ENCODE measurements at places on chromosomes 3 and 15. TPM values are rescaled to one million over a fixed set of nuclear protein-coding genes. Genes with fewer than 3 reads are reported as not detected.

GRCh38 chr3:107634099-107634489, 111.3 kb downstream of the BBX start:
- no peak for DNase-seq

DNA sequence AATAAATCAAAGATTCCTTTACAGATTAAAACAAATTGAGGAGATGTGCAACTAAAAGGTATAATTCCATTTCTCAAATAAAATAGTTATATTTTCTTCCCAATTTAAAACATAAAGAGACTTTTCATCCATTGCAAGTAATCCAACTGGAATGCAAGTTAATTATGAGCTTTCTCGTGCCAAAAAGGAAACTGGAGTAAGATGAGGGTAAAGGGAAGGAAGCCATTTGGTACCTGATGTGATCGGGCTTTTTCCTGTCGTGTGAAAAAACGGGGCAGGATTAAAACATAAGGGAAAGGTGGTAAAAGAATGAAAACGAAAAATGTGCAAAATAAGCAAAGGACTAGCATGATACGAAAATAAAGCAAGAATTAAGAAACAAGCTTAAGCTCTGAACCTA, 41.8 kb upstream of the XXYLT1 start:
- DNase-seq: no peak

- no peak for DNase-seq
Observed at GRCh38 chr15:52801748-52802085, 11.6 kb upstream of the ONECUT1 start.

DNA sequence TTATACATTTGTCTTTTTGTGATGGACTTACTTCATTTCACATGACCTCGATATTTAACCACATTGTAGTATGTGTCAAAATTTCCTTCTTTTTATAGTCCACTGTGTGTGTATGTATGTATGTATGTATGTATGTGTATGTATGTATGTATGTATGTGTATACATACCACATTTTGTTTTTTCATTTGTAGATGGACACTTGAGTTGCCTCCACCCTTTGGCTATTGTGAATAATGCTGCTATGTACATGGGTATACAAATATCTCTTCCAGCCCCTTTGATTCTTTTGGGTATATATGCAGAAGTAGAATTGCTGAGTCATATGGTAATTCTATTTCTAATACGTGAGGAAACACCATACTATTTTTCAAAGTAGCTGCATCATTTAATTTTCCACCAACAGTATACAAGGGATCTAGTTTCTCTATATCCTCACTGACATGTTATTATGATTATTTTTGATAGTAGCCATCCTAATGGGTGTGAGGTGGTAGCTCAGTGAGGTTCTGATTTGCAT, 228.2 kb downstream of the OPA1 start:
- DNase-seq: no peak

- DNase-seq: no peak
Observed at GRCh38 chr3:56611364-56611763, 54.4 kb downstream of the CCDC66 start.

- no peak for DNase-seq
Observed at GRCh38 chr3:107600780-107601179, 78.0 kb downstream of the BBX start.

DNA sequence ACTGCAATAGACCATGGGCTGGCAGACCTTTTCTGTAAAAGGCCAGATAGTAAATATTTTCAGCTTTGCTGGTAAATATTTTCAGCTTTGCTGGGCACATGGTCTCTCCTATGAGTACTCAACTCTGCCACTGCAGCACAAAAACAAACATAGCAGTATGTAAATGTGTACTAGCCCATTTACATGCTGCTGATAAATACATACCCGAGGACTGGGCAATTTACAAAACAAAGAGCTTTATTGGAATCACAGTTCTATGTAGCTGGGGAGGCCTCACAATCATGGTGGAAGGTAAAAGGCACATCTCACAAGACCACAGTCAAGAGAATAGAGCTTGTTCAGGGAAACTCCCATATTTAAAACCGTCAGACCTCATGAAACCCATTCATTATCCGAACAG, 793.0 kb downstream of the EDEM1 start:
- DNase-seq: no peak

NIPA2 gene
- 99.5 TPM for total RNA-seq

PIGZ gene
- total RNA-seq: 63.7 TPM

DNA sequence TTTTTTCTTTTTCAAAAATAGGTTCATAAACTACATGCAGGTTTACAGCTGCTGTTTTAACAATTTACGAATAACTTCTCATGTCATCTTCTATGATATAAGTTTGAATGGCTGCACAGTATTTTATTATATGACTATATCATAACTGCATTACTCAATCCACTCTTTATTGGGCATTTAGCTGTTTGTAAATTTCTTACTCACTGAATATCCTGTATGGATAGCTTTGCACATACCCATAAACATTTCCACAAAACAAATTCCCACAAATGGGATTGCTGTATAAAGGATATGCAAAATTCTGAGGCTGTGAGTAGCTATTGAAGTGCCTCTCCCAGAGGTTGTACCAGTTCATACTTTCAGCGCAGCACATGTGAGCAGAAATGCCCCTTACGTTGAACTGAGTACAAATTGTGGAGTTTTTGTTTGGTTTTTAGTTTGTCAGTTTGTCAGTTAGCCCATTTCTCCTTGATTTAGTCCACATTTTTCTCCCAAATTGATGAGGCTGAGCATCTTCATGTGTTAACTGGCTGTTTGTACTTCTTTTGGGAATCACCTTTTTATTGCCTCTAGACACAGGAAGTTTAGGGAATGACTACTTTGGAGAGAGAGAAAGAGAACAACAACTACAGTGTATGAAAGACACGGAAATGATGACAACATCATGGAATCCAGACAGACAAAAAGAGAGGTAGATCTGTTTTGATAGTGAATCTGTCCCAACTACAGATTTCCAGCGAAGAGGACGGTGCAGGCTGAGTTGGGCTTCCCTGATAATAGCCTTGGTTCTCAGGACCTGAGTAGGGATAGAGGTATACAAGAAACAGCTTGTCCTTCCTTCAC, 24.8 kb downstream of the TTC23 start:
- no peak for DNase-seq

- DNase-seq: no peak
Observed at GRCh38 chr3:12024959-12025570, 20.9 kb downstream of the SYN2 start.

- DNase-seq: no peak
Observed at GRCh38 chr3:12618426-12618825, 45.5 kb downstream of the RAF1 start.

DNA sequence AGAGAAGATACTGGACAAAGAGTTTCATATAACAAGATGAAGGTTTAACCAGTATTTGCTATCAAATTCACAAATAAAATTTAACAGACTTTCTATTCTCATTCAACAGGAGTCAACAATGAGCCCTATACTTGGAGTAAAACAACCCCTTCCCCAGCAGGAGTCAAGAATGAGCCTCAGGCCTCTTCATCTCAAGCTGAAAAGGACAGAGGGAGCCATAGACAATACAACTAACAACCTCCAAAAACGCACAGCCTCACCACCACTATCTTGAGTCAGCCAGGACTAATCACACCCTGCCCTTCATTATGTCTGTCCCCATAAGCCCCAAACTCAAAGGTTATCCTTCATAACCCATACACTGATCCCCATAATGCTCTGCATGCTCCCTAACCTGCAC, 36.4 kb downstream of the ETFA start:
- no peak for DNase-seq

IQCF5 gene
- not detected for total RNA-seq

DNA sequence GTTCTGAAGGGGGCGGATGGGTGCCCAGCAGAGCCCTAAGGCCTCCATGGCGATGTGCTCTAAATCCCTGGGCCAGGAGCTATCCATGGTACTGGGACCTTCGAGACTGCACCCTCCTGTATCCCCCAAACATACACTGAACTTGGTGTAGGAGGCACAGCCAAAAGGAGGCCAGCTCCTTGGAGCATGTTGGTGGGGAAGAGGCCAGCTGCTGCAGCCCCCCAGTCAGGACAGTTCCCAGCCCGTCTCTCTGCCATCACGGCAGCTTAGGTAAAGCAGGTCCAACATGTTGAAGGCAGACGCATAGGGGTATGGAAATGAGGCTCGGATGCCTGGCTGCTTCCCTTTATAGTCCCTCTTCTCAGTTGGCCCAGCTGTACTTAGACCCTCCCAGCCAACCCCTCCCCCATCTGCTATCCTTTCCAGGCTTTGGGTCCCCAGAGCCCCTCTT, 1.8 kb downstream of the CAMKV start:
- DNase-seq: no peak

- DNase-seq: peak; percentile 96
Observed at GRCh38 chr15:90191794-90192509, 9.2 kb upstream of the SEMA4B start.

RUBCN gene
- total RNA-seq: 16.8 TPM

DNA sequence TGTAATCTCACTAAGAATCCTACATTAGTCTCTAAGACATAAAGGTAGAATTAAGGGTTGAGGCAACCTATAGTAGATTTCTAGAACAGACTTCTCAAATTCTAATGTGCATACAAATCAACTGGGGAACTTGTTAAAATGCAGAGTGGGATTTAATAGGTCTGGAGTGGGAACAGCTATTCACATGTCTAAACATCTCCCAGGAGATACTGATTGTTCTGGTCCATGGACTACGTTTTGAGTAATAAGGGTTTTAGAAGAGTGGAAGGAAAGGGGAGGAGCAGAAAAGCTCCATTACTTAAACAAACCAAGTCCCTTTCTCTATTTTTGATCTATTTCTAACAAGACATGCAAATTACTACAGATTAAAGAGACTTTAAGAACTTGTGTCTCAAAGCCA, 524.8 kb downstream of the TUSC7 start:
- no peak for DNase-seq

GRCh38 chr15:79644091-79644490, 212.0 kb downstream of the MINAR1 start:
- no peak for DNase-seq

ACVR2B gene
- total RNA-seq: 6.4 TPM

DNA sequence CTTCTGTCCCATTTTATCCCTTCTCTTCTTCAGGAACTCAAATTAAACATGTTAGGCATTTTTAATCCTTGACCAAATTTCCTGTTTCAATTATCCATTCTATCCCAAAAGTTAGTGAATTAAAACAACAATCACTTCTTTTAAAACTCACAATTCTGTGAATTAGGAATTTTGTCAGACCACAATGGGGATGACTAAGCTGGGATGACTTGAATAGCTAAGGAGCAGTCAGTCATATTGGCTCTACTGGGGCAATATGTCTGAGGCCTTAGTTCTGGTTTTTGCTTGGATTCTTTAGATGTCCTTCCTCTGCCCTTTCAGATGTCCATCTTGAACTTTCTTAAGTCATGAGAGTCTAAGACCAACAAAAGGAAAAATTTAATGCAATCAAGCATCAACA, 178.2 kb upstream of the TGFBR2 start:
- no peak for DNase-seq

DNA sequence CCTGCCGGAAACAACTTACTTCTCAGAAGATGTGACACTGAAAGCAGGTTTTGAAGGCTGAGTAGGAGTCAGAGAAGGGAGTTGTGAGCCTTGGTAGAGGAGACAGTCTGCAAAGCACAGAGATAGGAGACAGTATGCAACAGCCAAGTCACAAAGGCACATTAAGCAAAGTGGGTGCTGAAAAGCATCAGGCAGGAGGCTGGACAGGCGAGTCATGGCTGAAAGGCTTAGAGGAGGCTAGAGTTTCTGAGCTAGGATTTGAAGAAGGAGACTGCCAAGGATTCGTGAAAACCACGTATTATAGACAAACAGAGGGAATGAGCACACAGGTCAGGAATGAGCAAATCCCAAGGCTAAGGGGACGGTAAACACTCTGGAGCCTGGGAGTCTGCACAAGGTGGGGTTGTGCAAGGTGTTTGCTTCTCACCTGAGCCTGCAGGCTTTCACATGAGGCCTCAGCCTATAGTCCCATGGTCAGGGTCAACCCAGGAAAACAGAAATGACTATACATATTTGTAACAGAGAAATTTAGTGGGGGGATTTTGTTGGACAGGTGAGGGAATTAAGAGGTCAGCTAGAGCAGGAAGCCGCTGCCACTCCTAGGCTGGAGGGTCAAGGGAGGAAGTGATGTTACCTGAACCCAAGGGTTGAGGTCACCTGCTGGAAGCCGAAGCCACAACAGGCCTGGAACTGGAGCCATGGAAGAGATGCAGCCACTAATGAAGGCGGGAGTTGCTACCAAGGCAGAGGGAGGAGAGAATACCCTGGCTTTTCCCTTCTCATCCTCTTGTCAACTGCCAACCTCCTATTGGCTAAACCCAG, 23.1 kb upstream of the TRIM71 start:
- no peak for DNase-seq

RNF168 gene
- total RNA-seq: 30.3 TPM

GRCh38 chr15:90883976-90884718, at the start of gene FES:
TSS of gene FES (plus strand) at chr15:90884504. CDS start at chr15:90885046, 542 bp downstream.
- peak; percentile 57 for DNase-seq

CALML4 gene
- total RNA-seq: 111 TPM

HEMK1 gene
- 28.5 TPM for total RNA-seq

DNA sequence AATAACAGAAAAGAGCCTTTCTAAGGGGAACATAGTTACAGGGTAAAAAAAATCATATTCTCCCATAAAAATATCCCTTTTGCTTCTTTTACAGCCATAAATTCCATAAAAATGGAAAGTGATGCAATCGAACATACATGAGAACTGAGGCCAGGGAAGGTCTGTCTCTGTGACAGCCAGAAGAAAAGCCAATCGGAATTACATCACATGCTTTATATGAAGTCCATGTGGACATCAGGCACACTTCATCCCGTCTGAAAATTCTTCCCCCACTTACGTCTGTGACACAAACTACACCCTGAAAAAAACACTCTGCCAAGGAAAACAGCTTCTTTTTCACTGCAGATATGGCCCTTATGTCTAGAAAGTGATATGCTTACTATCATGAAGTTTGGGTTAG, 323.5 kb downstream of the ERC2 start:
- DNase-seq: no peak

IL17RE gene
- 66.4 TPM for total RNA-seq

- peak; percentile 30 for DNase-seq
Observed at GRCh38 chr15:64044300-64045100, 1.8 kb downstream of the DAPK2 start.

ILDR1 gene
- total RNA-seq: 19.7 TPM

CSPG4 gene
- total RNA-seq: 2.1 TPM

DNA sequence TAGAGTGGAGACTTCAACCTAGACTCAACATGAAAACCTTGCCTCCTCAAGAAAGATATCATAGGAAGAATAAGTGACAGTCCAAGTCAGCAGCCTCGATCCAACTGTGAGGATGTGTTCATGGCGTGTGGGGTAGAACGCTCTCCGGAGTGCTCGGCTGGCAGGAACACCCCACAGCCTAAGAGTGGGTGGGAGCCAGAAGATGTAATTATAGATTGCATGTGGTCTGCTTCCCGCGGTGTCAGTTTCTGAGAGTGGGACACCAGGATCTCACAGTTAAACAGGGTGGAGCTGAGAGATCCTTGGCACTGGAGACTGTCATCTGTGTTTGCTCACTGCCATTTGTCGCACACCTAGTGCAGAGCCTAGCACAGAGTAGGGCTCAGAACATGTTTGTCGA, 158.0 kb downstream of the CTNNB1 start:
- DNase-seq: no peak

GRCh38 chr15:68232449-68232848, 2.9 kb upstream of the CLN6 start:
- peak; percentile 58 for DNase-seq

GRCh38 chr3:13825311-13825579, 54.6 kb downstream of the WNT7A start:
- no peak for DNase-seq

ADCY5 gene
- total RNA-seq: 5.6 TPM

All from colonic mucosa (tissue), 4 donors.